NCI-H2081 (cell line): ENCODE measurements at places on chromosomes 16 and 17.

GRCh38 chr16:1093284-1094123, 2.5 kb downstream of the C1QTNF8 start:
- DNase-seq: no peak

GRCh38 chr17:59825533-59826322, 67.0 kb downstream of the TUBD1 start:
- DNase-seq: no peak

GRCh38 chr17:2393174-2393953, 7.5 kb downstream of the MNT start:
- peak; percentile 82 for DNase-seq

DNA sequence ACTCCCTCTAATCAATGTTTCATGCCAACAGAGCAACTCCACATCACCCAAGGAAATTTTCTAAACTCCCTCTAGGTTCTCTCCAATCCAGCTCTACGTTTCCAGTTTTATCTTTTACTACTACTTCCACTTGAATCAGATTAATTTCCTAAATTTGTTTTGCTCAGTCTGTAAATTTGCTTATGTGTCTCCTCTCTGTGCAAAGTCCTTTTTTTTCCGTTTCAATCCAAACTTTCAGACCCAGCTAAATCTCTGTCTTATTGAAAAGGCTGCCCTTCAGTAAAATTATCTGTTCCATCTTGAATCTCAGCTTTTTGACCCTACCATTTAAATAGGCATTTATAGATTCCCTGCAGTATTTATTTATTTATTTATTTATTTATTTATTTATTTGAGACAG, 61.4 kb upstream of the COX10 start:
- DNase-seq: no peak
